Activated CD8-positive, alpha-beta memory T cell treated with anti-CD3 and anti-CD28 coated beads, Interleukin-2, amount 50 U/mL, for 48 hours (primary cell): ENCODE measurements at places on chromosomes 7 and 10.

GRCh38 chr7:11192506-11192905 is 218.8 kb downstream of the PHF14 start:
- no peak for DNase-seq

DNA sequence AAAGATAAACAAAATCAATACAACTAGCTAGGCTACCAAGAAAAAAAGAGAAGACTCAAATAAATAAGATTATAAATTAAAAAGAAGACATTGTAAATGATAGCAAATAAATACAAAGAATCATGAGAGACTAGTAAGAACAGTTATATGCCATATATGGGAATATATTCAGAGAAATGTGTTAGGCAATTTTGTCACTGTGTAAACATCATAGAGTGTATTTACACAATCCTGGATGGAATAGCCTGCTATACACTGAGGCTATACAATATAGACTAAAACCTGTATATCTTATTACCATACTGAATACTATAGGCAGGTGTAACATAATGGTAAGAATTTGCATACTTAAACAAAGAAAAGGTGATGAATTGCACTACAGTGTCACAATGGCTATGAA is 717.4 kb downstream of the PARD3 start:
- no peak for DNase-seq

- peak; percentile 38 for DNase-seq
Observed at GRCh38 chr10:11448190-11448544, 163.3 kb downstream of the USP6NL start.

DNA sequence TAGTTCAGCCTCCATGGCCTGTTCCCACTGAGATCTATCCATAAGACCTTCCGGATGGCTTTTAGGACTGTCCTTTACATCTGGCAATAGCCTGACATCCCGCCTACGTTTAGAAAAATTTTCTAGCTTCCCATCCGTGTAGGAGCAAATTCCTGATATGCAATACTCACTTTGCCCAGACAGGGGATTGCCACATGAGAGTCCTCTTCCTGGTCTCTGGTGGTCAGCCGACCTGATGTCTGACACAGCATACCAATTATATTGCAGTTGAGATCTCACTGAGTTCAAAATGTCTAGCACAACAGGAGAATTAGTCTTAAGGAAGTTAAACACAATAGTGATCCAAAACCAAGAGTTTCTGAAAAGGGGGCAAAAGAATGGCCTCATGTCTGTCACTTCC is 9.4 kb upstream of the ETV1 start:
- DNase-seq, result no peak

- DNase-seq, result no peak
Observed at GRCh38 chr7:156654511-156655234, 14.1 kb downstream of the RNF32 start.

GRCh38 chr7:70782796-70783195 is 349.1 kb upstream of the GALNT17 start:
- DNase-seq, result no peak

GRCh38 chr7:123746055-123746454 is 2.7 kb downstream of the WASL start:
- no peak for DNase-seq

GRCh38 chr10:14837003-14837756 is 657 bp downstream of the CDNF start:
- no peak for DNase-seq

GRCh38 chr10:124112891-124113580 is 19.6 kb upstream of the CHST15 start:
- no peak for DNase-seq

- no peak for DNase-seq
Observed at GRCh38 chr10:71840958-71841335, 10.1 kb downstream of the PSAP start.

DNA sequence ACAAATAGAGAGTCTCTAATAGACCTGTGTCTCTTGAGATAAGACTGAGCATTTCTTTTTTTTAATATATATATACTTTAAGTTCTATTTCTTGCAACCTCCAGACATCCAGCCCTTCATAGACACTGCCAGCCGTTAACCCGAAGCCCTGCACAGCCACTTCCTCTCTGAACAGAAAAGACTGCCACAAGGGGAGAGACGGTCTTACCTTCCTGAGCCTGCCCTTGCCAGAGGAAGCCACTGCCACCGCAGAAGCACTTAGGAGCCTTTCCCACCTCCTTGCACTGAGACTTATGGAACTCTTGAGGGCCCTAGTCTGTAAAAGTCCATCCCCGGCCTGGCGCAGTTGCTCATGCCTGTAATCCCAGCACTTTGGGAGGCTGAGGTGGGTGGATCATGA is 31.8 kb upstream of the PRSS1 start:
- no peak for DNase-seq

DNA sequence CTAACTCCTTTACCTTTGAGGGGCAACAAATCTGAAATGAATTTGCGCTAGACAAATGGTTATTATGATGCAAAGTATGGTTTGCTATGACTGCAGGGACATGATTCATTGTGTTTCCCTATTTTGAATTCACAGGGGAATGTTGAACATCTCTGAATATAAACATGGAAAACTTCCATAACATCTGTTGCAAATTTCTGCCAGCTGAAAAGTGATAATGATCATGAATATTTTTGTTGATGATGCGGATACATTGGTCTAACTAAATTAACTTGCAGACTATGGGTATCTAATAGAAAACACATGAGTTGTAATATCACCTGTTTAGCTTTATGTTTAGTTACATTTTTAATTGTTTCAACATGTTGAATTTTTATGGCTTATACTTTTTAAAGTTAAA is 1325.5 kb downstream of the REEP3 start:
- no peak for DNase-seq

DNA sequence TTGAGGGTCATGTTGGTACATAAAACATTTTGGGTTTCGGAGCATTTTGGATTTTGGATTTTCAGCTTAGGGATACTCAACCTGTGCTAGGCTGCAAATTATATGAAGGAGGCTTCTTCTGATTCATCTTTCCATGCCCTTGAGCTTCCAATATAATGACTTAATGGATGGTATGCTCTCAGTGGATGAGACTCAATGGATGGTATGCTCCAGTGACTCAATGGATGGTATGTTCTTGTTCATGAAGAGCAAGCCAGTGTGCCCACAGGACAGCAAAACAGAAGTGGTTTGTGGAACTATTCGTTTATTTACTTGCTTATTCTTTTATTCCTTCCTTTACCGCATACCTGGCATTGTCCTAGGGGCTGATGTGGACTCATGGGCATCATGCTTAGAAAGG is 969.6 kb downstream of the LRMDA start:
- no peak for DNase-seq

GRCh38 chr10:59711871-59712494 is 2.3 kb upstream of the SLC16A9 start:
- DNase-seq, result no peak

GRCh38 chr10:1572519-1573333 is 164.6 kb downstream of the ADARB2 start:
- DNase-seq, result no peak

- DNase-seq, result no peak
Observed at GRCh38 chr7:142711746-142712616, 37.3 kb upstream of the PRSS1 start.

GRCh38 chr10:100155936-100156335 is 29.9 kb downstream of the ERLIN1 start:
- DNase-seq, result no peak

DNA sequence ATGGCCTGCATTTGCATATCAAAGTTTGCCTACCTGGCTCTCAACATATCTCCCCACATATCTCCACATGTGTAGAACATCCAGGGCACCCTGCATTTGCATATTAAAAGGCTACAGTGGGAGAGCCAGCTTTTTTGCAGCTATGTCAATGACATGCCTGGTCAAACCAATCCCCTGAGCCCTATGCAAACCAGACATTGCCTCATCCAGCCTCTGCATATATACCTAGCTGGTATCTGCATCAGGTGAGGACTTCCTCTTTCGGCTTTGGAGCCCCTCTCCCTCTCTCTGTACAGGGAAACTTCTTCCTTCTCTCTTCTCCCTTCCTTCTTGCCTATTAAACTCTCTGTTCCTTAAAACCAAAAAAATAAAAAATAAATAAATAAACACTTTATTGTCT is 142.7 kb upstream of the STEAP4 start:
- DNase-seq, result no peak

DNA sequence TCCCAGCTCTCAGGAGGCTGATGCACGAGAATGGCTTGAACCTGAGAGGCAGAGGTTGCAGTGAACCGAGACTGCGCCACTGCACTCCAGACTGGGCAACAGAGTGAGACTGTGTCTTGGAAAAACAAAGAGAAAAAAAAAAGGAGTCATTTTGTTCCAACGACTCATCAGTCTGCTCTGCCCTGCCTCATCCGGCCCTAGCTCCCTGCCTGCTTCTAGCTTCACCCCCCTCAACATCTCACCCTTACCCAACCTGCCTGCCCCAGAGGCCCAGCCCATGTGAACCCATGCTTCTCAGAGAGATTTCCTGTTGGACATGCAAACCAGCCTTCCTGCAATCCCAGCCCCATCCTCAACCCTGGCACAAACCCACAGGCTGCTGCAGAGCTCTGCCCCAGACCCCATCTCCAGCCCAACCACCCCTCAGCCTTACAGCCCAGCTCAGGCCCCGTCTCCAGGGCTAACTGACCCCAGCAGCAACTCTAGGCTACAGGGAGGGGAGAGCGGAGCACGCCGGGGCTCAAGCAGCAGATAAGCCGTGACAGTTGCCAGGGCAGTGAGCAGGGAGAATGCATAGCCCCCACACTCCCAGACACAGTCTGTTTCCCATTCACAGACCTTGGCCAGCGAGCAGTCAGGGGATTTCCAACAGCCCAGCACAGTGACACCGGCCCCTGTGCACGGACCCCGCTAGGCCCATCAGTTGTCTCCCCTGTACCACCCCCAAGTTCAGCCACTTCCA is 86.0 kb upstream of the KCTD7 start:
- no peak for DNase-seq
